Testis (tissue), 5 donors: ENCODE measurements at places on chromosomes 6 and 20. TPM values are rescaled to one million over a fixed set of nuclear protein-coding genes. Genes with fewer than 3 reads are reported as not detected.

DNA sequence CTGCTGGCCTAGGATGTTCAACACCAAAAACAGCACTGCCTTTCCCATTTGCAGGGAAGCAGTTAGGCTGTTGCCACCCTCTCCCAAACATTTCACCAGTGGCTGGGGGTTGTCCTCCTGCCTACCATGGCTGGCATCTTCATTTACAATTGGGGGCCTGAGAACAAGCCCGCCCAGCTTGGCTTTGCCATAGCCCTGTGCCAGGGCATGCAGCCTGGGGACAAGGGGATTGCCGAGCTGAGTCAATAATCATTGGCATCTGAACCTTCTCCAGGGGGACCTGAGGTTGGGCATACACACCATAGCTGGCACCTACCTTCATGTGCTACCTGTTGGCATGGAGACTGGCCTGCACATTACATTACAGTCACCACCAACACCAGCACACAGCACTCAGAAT lies 345.1 kb downstream of the KHDRBS2 start:
- no peaks in the 10 kb centered on the region for H3K4me1 ChIP-seq
- no peaks in the 10 kb centered on the region for H3K36me3 ChIP-seq
- H3K27ac ChIP-seq = no peak overlapping the region

DNA sequence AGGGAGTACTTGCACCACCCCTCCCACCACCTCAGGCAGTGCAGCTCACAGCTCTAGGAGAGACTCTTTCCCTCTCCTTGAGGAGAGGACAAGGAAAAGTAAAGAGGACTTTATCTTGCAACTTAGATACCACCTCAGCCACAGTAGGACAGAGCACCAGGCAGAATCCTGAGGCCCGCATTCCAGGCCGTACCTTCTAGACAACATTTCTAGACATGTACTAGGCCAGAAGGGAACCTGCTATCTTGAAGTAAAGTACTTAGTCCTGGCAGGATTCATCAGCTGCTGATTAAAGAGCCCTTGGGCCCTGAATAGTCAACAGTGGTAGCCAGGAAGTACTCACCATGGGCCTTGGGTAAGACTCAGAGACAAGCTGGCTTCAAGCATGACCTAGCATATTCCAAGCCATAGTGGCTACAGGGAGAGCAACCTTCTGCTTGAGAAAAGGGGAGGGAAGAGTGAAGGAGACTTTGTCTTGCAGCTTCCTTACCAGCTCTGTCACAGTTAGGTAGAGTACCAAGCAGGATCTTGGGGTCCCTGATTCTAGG lies 384.4 kb upstream of the RNF217 start:
- no peaks in the 10 kb centered on the region for H3K36me3 ChIP-seq
- H3K4me1 ChIP-seq = no peaks in the 10 kb centered on the region
- no peak overlapping the region for H3K27ac ChIP-seq
- H3K27me3 ChIP-seq = no peaks in the 10 kb centered on the region
- H3K4me3 ChIP-seq = no peak overlapping the region

DNA sequence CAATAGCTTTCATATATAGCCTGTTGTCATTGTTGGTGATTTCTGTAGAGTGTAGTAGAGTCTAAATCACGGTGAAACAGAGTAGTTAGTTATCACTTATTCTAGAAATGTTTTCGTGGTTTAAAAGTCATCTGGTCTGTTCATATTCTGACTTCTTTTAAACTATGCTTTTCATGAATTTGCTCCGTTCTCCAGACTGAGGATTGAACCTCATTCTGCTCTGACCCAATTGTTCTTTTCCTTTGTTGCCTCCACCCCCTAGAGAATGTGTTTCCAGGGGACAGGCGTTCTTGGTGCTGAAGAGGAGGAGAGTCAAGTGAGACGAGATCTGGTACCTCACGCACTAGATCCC lies 748 bp upstream of the ZNF292 start:
- H3K4me1 ChIP-seq = peaks cover 26% of the 10 kb centered on the region
- no peak for DNase-seq
- H3K27me3 ChIP-seq = no peaks in the 10 kb centered on the region
- H3K27ac ChIP-seq = peak overlapping the region; percentile 97

DNA sequence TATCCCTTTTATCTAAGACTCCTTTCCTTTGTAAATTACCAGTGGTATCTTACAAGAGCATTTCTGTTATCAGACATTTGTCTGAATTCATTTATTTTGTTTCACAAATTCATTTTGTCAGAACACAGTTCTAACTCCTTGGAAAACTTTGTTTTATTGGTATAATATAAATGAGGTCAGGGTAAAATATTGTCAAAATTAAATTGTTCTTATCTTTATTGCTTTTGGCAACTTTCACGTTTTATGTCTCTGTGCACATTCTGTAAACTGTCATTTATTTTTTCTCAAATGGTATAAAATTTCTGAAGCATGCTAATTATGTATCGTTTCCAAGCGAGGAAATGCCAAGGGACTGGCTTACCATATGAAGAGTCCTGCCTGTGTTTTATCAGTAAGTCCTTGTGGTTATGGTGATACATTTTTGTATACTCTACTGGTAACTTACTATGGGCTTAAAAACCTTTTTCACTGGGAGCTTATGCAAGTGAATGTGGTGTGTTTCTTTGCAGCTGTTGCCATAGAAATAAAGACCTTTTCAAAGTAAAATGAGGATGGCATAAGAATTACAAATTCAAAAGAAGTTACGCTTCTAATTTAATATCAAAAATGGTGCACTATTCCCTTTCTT lies 214.2 kb downstream of the COL19A1 start:
- no peak overlapping the region for H3K27ac ChIP-seq
- no peak for DNase-seq
- no peaks in the 10 kb centered on the region for H3K36me3 ChIP-seq
- no peak overlapping the region for H3K4me3 ChIP-seq
- H3K4me1 ChIP-seq = no peaks in the 10 kb centered on the region

The CDH26 gene
- 3.5 TPM for total RNA-seq
